Stimulated activated CD8-positive, alpha-beta memory T cell treated with anti-CD3 and anti-CD28 coated beads, Interleukin-15, amount 100 ng/mL, for 4 hours (primary cell): ENCODE measurements at places on chromosomes 6 and 20.

- no peak for DNase-seq
Measured at GRCh38 chr6:159836718-159837490, 36.8 kb downstream of the PNLDC1 start.

GRCh38 chr20:48983423-48984400 lies 62.2 kb downstream of the ARFGEF2 start:
- no peak for DNase-seq

GRCh38 chr6:132888701-132889100 lies 74.3 kb downstream of the RPS12 start:
- DNase-seq, result no peak

- DNase-seq, result no peak
Measured at GRCh38 chr6:125212377-125212776, 58.8 kb downstream of the TPD52L1 start.

GRCh38 chr6:24252280-24252679 lies 105.6 kb downstream of the DCDC2 start:
- no peak for DNase-seq

DNA sequence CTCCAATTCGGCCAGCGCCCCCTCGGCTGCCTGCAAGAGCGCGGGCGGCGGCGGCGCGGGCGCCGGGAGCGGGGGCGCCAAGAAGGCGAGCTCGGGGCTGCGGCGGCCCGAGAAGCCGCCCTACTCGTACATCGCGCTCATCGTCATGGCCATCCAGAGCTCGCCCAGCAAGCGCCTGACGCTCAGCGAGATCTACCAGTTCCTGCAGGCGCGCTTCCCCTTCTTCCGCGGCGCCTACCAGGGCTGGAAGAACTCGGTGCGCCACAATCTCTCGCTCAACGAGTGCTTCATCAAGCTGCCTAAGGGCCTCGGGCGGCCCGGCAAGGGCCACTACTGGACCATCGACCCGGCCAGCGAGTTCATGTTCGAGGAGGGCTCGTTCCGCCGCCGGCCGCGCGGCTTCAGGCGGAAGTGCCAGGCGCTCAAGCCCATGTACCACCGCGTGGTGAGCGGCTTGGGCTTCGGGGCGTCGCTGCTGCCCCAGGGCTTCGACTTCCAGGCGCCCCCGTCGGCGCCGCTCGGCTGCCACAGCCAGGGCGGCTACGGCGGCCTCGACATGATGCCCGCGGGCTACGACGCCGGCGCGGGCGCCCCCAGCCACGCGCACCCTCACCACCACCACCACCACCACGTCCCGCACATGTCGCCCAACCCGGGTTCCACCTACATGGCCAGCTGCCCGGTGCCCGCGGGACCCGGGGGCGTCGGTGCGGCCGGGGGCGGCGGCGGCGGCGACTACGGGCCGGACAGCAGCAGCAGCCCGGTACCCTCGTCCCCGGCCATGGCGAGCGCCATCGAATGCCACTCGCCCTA lies 963 bp downstream of the FOXF2 start:
- DNase-seq, result no peak

DNA sequence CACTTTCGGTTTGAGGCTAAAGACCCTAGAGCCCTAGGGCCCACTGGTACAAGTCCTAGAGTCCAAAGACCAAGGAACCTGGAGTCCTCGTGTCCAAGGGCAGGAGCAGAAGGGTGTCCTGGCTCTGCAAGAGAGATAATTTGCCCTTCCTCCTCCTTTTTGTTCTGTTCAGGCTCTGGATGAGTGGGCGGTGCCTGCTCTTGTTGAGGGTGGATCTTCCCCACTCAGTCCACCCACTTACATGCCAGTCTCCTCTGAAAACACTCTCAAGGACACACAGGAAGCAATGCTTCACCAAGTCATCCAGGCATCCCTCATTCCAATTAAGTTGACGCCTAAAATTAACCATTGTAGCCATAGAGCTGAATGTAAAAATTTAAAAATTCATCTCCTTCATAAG lies 102.1 kb downstream of the UST start:
- no peak for DNase-seq

DNA sequence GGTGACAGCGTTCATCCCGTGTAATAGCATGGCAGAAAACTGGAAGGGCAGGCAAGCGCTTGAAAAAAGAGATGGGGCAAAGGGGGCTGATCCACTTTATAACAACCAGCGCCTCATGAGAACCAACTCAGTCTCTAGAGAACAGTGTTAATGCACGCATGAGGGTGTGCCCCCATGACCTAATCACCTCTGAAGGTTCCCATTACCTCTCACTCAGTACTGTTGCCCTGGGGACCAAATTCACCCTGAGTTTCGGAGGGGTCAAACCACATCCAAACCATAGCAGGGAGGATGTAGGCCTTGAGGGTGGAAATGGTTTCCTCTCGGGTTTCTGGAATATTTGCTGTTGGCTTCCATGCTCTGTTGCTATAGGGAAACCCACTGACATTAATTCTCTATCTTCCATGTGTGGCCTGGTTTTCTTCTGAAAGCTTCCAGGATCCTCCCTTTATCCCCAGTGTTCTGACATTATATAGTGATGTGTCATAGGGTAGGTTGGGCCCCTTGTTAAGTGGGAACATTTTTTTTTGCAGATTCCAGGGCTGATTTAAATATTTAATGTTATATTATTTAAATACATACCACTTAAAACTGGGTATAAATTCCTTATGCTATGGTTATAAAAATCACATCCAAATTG lies 65.2 kb downstream of the PPP1R14C start:
- DNase-seq, result no peak

GRCh38 chr6:43547222-43547621 lies 28.6 kb downstream of the XPO5 start:
- DNase-seq, result no peak

GRCh38 chr6:33860706-33861474 lies 57.1 kb upstream of the MLN start:
- DNase-seq, result no peak

DNA sequence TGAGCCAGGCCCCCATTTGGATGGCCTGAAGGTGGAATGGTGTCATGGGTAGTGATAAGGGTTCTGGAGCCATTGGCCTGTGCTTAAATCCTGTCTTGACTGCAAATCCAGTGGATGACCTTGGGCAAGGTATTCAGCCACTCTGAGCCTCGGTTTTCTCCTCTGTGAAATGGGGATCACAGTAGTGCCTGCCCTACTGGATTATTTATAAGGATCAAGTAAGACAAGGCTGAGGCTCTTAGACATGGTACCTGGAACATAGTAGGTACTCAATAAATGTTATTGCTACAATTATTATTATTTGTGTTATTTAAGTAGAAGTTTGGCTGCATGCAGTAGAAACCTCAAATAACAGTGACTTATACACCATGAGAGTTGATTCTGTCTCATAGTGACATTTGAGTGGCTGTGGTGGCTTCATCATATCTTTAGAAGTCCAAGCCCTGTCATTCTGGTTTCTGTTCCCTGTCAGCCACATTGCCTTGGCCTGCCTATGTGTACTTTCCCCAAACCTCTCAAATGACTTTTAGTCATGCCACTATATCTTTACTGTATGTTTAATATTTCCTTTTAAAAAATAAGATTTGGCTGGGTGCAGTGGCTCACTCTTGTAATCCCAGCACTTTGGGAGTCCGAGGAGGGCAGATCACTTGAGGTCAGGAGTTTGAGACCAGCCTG lies 37.6 kb upstream of the CHMP4B start:
- no peak for DNase-seq

DNA sequence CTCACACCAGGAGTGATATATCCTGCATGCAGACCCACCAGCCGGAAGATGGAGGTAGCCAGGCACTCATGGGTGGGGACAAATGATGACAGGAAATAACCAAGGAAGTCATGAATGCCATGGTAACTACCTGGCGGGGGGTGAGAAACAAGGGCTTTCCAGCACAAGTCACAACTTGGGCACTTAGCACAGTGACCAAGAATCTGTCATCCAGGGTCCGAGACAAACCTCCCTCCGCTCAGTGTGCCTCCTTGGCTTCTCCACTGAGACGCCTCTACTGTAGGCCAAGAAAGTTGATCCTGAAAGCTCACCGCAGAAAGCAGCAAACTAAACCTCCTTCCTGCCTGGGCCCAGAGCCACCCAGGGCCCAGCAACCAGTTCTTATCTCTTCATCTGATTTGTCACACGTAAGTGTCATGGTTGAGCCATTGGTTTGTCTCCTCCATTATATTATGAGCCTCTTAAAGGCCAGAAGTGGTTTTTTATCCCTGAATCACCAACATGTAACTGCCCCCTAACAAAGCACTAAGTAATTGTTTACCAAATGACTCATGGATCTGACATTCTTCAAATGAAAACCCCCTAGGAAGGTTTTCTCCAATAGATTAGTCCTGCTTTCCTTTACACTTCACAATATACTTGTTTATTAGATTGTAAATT lies 84.3 kb upstream of the TAB2 start:
- DNase-seq, result no peak

- DNase-seq, result no peak
Measured at GRCh38 chr6:130381459-130382380, 15.9 kb downstream of the TMEM200A start.
